ENCODE measurements at places on chromosomes 12 and 14.
A peak's percentile ranks its signal among the peaks of the same experiment; 100 is the strongest.

DNA sequence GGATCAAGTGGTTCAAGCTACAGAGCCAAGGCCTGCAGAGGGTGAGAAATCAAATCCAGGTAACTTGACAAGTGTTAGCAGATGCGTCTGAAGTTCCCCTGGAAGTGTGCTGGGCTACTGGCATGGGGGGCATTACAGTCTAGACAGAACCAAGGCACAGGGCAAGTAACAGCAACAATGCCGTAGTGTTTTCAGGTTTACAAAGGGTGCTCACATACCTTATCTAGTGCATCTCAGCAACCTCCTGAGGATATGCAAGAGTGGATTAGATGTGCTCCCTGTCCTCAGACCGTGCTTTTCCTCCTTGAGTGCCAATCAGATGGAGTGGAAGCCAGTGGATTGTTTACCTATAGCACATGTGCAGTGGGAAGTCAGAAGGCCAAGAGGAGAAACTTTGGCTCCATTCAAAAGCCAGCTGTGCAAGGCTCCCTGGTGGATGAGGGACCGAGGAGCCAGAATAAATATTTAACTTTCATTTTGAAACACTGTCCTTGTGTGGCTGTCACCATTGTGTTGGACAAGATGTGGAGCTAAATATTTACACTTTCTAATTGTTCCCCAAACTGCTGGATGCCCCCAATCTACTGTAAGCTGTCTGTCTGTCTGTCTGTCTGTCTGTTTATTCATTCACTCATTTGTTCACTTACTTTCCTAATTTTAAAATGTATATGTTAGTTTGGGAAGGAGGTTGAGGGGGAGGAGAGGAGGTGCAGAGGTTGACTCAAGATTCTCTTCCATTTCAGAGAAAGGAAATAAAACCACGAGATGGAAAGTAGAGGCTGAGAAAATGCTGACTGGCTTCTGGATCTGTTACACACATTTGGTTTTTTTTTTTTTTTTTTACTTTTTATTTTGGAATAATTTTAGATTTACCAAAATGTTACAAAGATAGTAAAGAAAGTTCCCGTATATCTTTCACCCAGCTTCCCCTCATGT, 184.0 kb upstream of the PARP11 start:
- DNase-seq, result peak; percentile 37

DNA sequence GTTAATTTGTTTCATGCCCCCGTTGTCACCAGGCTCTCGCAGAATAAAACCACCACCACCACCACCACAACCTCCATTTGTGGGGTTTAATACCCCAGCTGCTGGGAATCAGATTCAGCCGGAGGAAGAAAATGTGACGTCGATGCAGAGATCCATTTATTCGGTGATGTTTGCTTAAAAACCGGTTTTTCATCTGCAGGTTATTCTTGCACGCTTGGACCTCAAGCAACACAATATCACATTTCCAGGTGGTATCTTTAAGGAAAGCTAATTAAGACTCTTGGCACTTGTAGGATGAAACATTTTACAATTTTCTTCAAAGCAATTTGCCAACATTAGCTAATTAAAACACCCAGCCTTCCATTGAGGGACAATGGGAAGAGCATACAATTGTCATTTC, 39.8 kb downstream of the SPRING1 start:
- DNase-seq, result no peak

DNA sequence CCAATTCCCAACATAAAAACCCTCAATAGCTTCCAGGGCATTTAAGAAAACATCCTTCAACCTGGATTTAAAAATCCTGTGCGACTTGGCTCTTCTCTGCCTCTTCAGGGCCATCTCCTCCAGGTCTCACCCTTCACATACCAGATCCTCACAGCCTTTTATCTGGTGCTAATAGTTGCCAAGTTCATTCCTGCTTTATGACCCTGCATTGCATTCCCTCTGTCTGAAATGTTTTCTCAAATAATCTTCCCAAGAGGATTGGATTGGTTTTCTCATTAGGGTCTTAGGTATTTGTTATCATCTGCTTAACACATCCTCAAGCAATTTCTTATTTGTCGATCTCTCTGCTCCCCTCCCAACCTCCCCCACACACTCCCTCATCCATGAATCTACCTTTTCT, 832.0 kb downstream of the GALC start:
- DNase-seq, result no peak

DNA sequence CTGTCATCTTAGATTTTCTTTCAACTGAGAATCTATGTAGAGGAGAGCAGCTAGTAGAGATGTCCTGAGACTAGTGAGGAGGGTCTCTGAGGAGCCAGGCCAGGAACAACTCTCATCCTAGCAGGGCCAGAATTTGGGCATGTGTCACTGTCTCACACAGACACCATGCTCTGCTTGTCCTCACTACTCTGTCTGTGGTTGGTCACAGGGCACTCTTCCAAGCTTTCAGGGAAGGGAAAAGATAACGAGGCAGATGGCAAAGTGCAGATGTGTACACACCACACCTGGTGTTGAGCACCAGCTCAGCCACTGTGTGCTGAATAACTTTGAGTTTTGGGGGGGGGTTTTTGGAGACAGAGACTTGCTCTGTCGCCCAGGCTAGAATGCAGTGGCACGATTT, 2.5 kb downstream of the SSPN start:
- no peak for DNase-seq

GRCh38 chr12:52618866-52619265, 507 bp upstream of the KRT73 start:
- no peak for DNase-seq

- no peak for DNase-seq
Measured at GRCh38 chr12:58388261-58388660, 446.9 kb downstream of the ATP23 start.

DNA sequence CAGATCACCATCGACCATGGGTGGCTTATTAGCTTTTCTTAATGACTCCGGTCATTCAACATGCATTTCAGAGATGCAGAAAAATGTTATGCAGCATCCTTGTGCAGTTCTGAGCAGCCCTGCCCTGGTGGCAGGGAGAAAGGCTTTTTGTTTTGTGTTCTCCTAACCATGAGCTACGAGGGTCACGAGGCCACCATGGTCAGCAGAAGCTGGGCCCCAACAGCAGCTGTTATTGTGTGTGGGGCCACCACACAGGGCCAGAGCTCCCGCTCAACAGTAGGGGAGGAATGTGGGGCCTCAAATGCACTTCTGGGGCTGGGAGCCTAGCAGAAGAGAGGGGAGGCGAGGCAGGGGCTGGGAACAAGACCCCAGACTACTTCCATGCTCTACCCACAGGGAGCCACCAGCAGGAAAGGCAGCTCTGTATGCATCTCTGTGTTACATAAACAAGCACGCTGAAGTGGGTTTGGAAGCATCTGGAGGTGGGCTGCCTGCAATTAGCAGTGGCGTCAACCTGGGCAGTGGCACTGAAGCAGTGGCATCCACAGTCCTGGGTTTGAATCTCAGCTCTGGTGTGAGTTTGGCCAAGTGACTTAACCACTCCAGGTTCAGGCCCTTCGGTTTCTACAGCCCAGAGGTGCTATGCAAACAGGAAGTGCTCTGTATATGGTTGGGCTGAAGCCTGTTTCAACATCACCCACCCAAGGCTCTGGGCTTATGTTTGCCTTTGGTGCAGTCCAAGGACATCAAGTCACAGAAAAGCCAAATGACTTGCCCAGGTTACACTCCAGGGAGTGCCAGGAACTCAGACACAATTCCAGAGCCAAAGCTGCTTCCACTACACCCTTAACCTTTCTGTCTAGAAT, 16.3 kb downstream of the GLTP start:
- no peak for DNase-seq

DNA sequence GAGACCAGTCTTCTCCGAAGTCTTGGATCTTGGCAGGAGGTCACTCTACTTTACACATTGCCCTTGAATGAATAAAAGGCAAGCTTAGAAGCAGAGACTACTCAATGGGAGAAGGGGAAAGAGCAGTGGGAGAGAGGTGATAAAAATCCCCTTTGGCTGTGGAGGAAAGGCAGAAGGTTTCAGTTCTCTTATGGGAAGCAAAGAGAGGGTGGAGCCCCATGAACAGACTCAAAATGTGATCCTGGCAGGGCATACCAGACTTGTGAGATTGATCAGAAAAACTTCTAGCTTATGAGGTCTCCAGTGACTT, 49.6 kb upstream of the HECTD1 start:
- no peak for DNase-seq

GRCh38 chr14:79254069-79254775, 957.1 kb downstream of the DIO2 start:
- DNase-seq, result no peak

DNA sequence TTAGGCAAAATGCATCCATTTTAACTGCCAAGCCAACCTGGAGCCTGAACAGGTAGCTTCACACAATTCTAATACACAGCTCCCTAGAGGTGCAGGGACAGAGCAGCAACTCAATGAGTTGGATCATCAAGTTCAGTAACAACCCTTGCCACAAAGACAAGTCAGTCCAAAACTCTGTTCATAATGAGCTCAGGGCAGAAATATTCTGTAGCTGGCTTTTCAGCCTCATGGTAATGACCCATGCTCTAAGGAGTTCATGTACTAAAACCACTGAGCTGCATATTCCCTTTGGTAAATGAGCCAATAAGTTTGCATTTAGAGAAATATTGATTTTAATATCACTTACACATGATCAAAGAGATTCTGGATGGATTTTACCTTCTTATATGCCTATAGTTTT, 316.1 kb downstream of the SEC23A start:
- no peak for DNase-seq

DNA sequence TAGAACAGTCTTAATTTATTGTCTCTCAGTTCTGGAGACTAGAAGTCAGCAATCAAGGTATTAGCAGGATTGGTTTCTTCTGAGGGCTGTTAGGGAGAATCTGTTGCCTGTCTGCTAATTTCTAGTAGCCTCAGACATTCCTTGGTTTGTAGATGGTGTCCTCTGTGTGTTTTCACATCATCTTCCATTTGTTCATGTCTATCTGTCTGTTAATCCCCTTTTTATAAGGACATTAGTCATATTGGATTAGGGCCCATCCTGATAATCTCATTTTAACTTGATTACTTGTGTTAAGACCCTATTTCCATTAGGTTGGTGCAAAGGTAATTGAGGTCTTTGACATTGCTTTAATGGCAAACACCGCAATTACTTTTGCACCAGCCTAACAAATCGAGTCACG, 34.3 kb downstream of the TBC1D15 start:
- DNase-seq, result no peak

DNA sequence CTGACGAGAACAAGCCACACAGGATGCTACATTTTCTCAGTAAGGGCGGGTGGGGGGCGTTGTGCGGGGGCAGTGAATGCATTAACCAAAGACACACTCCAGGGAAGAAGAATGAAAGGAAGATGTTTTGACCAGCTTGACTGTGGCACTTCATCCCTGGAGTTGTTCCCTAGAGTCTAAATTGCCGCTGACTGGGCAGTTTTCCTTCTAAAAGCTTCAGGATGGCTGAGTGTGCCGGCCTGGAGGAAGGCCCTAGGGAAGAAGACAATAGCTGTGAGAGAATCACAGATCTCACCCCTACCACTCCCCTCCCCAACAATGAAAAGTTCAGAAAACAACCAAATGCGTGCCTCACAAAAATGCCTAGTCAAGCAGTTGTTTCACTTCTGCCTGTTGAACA, 67.2 kb downstream of the NKX2-1 start:
- DNase-seq, result no peak

DNA sequence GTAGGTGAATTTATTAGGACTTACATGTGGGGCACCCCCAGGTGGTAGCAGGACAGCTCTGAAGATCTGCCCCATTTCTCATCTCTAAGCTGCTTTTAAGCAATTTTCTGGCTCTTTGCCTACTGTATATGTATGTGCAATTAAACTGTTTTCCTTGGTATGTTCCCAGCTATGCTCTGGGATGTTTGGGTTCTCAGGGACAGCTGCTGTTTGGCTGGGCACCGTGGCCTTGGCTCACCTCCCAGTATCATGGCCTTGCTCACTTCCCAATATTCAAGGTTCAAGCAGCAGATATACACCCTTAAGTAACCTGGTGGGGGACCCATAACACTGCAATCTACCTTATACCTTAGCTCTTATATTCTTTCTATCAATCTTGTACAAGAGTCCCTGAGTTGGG, 53.7 kb upstream of the KITLG start:
- DNase-seq, result no peak

- DNase-seq, result no peak
Measured at GRCh38 chr14:101551729-101552595, 9.3 kb upstream of the DIO3 start.

GRCh38 chr12:54159140-54159539, 29.6 kb downstream of the SMUG1 start:
- peak; percentile 18 for DNase-seq

GRCh38 chr12:97476255-97476654, 13.7 kb downstream of the RMST start:
- no peak for DNase-seq
